ENCODE measurements at places on chromosomes 1 and 21.
A peak's percentile ranks its signal among the peaks of the same experiment; 100 is the strongest.

- no peak for DNase-seq
Observed at GRCh38 chr1:115170961-115171392, 81.7 kb upstream of the TSPAN2 start.

DNA sequence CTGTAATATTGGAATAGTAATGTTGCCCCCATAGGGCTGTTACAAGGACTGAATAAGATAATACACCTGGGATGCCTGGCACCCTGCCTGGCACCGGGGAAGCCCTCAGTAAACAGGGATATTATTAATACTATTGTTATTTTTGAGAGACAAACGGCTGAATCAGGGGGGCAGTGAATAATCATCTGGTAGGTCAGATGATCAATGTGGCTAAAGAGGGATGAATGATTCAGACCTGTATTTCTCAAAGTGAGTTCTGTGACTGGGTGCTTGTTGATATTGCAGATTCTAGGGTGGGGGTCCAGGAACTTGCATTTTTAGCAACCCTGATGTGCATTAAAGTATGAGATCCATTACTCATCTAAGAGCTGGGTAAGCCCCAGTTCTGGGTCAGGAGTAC is 46.2 kb upstream of the BCL10 start:
- no peak for DNase-seq

GRCh38 chr1:42259059-42259738 is 75.8 kb downstream of the FOXJ3 start:
- peak; percentile 42 for DNase-seq

DNA sequence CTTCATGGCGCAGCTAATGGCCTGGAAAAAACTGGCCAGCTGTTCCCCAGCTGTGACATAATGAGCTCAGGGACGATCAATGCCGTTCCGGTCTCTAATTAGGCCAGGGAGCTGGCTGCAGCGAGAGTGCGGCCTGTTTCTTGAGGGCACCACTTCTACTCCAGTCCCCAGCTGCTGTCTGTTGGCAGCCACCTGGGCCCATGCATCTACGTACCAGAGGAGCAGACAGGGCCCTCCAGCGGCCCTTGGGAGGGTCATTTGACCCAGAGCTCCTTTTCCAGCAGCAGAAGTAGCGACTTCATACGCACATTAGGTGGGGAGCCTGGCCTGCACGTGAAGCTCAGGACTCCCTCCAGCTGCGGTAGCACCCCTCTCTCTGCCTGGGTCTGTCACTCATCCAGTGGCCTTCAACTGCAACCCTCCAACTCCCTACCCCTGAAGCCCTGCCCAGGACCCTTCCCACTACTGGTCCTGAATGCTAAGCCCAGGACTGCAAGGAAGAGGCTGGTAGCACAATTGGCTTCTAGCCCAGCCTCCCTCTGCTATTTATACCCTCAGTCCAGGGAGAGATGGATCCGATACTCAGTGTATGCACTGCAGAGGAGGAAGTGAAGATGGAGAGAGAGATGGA is 9.1 kb upstream of the GPR61 start:
- DNase-seq: no peak

GRCh38 chr1:46131093-46131492 is 1.3 kb downstream of the PIK3R3 start:
- DNase-seq: peak; percentile 27

DNA sequence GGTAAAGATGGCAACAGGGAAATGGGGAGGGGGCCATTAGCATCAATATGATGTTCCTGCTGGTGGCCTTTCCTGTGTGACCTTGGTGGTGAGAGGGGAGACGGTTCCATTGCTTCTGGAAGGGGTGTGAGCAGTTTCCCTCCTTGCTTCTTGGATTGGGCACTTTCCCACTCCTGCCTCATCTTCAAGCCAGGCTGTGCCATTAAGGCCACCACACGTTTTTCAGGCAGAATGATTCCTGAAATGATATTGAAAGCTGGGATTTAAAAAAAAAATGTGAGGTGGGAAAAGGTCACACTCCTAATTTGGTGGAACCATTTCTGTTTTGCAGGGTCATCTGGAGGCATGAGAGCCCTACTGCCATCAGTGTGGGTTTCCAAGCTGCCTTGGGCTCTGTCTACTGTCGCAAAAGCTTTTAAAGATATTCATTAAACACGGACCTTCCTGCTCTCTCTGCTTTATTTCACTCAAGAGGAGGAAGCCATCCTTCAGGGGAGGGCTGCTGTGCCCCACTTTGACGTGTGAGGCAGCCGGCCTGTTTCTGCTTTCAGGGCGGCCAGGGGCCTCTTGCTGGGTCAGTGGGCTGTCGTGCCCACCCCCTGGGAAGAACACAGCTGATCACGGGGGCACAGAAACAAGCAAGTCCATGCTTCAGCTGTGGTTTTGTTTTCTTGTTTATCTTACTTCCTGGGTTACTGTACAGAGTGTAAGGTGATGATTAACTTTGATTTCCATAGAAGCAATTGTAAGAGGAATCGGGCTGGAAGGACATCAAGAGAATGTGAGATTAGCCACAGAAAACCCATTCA is 8.0 kb downstream of the RIIAD1 start:
- no peak for DNase-seq
